ENCODE measurements at places on chromosomes 11 and 22.

- no peak for DNase-seq
Measured at GRCh38 chr11:16946477-16947282, 67.5 kb downstream of the PLEKHA7 start.

DNA sequence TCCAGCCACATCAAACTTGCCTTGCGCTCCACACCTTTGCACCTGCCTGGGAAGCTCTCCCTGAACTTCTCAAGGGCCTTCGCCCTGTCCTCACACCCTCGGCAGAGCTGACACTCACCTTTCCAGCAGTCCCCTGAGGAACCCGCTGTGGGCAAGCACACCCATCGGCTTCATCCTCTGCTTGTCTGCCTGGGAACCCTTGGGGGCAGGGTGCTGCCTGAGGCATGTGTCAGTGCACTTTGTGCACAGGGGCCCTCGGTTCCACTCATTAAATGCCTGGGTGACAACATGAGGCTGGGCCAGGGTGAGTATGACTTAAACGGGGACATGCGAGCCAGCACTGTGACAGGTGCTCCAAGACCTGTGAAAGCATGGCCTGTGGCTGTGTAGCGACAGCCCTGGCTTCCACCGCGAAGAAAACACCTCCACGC lies 2.6 kb upstream of the LRFN4 start:
- no peak for DNase-seq

DNA sequence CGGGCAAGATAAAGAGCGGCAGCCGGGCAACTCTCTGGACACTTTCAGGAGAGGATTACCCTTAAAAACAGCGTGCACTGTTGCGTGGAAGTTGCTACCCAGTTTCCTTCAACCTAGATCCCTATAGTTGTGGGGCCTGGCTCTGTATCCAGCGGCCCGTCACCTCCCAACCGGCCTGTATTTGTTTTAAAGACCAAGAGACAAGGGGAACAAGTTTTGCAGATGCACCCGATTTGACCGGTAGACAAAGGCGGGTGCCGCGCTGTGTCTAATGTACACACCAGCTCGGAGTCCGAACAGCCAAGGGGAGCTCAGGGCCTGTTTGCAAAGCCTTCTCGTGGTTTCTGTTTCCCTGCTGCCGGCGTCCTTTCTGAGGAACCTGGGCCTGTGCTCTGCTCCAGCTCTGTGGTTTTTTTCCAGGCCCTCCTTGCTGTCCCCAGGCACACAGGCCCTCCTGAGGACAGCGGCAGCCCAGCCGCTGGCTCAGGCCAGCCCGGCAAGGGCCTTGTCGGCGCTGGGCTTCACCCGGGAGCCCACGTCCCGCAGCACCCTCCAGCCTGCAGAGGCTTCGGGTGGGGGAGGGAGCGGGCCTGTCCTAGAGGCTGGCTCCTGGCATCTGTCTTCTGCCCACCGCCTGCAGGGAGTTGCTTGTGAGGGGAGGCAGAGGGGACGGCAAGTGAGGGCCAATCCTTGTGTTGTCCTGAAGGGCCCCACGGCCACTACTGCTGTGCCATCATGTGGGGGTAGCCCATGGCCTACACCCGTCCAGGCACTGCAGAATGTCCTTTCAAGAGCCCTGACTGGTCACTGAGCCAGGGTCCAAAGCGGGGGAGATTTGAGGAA lies 1.4 kb downstream of the TBX1 start:
- no peak for DNase-seq

GRCh38 chr22:30943368-30943767 lies 25.2 kb downstream of the MORC2 start:
- no peak for DNase-seq

DNA sequence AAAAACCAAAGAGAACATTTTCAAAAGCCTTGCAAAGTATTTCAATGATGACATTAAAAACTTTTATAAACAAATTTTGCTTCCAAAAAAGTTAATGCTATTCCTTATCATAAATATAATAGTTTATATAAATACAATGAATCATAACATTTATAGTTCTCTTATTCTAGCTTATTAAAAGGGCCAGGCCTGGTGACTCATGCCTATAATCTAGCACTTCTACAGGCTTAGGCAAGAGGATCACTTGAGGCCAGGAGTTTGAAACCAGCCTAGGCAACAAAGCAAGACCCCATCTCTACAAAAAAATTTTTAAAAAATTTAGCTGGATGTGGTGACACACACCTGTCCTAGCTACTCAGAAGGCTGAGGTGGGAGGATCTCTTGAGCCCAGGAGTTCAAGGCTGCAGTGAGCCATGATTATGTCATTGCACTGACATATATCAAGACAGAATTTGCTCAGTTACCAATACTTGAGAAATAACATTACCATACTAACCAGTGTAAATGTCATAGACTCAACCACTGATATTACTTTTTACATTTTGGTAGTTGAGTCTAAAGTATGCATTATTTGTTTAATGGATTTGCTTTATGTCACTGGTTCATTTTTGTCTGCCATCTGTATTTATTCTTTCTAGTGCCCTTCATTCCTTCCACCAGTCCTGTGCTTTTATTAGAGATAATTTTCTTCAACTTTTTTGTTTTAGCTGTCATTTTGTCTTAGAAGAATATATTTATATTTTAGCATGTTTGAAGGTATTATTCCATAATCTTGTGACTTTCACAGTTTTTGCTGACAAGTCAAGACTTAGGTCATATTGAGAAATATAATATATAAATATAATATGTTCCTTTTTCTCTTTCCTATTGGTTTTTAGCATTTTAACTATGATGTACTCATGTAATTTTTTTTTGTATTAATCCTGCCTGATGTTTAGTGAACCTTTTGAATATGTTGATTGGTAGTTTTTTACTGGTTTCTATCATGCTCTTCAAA lies 56.2 kb downstream of the CYP2R1 start:
- no peak for DNase-seq

GRCh38 chr11:111541254-111542061 lies 938 bp downstream of the LAYN start:
- peak; percentile 64 for DNase-seq

- DNase-seq: peak; percentile 80
Measured at GRCh38 chr11:28584992-28585391, 476.8 kb downstream of the METTL15 start.

- no peak for DNase-seq
Measured at GRCh38 chr11:105929084-105929955, 92.7 kb downstream of the MSANTD4 start.

DNA sequence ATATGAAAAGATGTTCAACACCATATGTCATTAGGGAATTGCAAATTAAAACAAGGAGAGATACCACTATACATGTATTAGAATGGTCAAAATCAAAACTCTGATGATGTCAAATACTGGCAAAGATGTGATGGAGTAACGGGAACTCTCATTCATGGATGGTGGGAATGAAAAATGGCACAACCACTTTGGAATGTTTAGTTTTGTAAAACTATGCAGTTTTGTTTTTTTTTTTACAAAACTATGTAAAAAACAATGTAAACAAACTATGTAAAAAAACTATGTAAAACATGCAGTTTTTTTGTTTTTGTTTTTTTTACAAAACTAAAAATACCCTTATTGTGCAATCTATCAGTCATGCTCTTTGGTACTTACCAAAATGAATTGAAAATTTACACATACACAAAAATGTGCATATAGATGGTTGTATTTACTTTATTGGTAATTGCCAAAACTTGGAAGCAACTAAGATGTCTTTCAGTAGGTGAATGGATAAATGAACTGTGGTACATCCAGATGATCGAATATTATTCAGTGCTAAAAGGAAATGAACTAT lies 5.0 kb upstream of the USP47 start:
- no peak for DNase-seq

GRCh38 chr22:30535182-30535581 lies 11.4 kb downstream of the SEC14L6 start:
- DNase-seq: no peak

DNA sequence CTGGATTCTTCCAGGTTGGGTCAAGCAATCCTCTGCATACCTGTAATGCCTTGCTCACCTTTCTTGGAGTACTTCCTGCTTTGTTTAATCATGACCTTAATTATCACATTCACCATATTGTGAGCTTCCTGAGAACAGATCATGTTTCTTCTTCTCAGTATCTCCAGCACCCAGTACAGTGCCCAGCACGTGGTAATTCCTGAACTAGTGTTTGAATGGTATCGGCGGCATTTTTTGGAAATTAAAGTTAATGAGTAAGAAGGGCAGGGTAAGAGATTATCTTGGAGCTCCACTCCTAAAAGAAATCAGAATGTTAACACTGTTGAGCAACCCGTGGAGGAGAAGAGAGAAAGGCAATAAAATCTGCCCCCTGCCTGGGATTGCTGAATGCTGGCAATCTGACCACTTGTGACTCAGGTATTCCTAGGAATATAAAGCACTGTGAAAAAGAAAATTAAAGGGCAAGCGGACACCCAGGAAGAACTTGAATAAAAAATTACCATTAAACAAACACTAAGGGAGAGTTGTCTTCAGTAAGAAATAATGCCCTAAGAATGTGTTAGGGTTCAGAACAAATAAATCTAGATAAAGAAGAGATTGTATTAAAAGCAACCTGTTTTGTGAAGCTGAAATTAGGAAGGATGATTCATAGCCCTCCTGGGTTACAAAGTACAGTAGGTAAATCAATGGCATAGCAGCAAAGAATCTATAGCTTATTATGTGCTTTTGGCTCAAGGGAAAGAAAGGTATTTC lies 92.9 kb downstream of the PDHX start:
- peak; percentile 88 for DNase-seq

DNA sequence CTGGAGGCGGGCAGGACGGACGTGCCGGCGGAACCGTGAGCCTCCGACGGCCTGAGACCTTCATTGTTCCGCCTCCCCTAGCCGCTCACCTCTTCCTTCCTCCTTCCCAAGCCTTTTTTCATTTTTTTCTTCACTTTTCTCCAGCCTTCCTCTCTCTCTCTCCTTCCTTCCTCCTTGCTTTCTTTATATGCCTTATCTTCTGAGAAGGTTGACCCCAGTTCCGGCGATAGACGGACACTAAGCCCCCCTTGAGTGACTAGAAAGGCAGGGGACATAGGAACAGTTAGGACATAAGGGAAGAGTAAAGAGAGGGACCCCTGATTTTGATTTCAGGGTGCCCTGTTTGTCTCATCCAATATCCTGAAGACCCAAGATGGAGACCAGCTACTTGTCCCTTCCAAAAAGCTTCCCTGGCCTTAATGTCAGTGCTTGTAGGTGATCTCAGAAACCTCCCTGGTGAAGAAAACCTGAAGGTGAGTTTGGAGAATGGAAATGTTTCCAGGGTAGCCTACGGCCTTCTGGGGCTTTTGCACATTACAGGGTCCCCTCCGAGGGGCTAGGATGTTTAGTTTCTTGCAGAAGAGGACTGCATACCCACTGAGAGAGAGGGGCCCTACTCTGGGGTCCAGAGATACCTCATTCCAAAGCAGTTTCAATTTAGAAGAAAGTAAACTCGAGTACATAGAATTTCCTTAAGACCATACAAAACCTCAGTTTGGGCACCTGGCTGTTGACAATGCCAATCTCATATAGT lies 3.5 kb downstream of the ADM start:
- no peak for DNase-seq

DNA sequence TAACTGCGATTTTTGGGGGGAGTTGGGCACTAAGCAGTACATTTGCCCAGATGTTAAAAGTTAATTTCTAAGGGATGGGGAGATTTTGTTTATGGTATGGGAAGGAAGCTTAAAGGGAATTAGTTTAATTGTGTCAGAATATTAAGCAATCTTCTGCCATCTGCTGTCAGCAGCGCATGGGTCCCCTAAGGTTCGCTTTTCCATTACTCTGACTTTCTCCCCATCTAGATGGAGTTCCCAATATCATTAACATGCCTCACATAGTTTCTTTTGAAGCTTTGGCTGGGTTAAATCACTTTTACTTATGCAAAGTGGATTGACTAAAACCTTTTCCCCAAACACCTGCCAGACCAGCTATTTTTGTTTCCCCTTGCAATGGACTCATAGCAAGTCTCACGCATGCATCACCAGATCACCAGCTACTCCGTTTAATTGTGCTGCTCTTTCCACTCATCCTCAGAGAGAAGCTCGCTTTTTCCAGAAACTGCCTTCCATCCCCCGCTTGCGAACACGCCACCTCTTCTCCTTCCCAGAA lies 172.7 kb downstream of the FAT3 start:
- no peak for DNase-seq

DNA sequence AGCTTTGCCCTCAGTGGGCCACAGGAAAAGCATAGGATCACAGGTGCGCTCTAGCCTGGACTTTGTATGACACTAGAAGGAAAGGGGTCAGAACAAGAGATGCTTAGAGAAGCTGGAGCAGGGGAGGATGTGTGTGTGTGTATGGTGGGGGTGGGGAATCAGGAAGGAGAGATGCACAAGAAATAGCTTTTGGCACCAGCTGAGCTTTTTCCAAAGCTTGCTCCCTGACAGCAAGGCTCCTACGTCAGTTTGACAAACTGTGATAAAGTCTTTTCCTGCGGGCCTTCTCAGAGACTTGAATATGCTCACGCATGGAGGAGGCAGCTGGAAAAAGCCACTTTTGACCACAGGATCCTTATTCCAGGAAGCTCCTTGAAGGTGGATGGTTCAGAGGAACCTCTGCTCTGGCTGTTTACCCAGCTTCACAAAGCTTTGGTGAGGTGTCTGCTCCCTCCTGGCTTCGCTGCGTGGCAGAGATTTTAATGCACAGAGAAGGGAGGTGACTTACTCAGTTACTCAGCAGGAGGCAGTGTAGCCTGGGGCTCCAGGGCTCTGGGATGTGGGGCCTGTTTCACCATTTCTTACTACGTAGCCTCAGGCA lies 3.9 kb downstream of the CDC42EP1 start:
- DNase-seq: no peak

GRCh38 chr11:78595436-78596130 lies 20.9 kb upstream of the NARS2 start:
- no peak for DNase-seq

DNA sequence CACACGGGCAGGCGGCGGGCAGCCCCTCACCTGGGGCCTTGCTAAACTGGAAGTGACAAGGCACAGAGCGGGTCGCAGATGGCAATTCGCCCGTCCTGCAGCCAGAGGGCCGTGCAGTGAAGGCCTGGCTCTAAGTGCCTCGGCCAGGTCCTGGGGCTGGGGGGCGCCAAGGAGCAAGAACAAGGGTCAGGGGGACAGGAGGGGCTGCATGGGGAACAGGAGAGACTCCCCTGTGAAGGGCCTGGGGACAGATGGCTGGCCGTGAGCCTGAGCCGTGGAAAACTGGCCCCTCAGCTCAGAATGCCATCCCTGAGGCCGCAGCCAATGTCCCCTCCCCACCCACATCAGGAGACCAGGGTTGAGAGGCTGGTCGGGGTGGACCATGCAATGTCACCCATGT lies 60.0 kb downstream of the RTL6 start:
- DNase-seq: no peak

DNA sequence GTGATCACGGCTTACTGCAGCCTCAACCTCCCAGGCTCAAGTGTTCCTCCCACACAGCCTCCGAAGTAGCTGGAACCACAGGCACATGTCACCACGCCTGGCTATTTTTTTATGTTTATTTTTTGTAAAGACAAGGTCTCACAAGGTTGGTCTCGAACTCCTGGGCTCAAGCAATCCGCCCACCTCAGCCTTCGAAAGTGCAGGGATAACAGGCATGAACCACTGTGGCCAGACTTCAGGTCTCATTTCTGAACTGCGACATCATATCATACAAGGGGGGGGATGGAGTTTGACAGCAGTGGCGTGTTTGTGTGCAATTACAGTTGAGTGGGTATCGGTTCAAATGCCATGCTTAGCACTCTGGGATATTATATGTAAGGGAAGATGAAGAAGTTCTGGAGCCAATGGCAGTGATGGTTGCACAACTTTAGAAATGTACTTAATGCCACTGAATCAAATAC lies 6.9 kb downstream of the NAALADL1 start:
- no peak for DNase-seq

- DNase-seq: peak; percentile 87
Measured at GRCh38 chr11:67240576-67241389, 25.5 kb upstream of the GRK2 start.

GRCh38 chr11:36818410-36818809 lies 220.4 kb upstream of the RAG2 start:
- DNase-seq: peak; percentile 49
